ENCODE measurements at places on chromosomes 7 and 10.
A peak's percentile ranks its signal among the peaks of the same experiment; 100 is the strongest.

- no peak for DNase-seq
Measured at GRCh38 chr7:150962553-150963399, 15.3 kb downstream of the KCNH2 start.

DNA sequence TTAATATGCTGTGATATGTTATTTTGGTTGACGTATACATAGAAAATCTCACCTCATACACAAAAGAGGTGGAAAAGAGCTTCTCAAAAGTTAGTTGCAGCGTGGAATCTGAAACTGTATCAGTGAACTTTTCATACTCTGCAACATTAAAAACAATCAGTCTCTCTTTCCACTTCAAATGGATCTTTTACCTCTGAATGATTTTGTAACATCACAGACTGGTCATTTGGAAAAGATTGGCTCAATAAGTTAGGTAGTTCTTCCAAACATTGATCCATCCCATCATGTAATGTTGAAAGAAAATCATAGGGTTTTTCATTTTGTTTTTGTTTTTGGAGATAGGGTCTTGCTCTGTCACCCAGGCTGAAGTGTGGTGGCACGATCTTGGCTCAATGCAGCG lies 131.1 kb downstream of the AHR start:
- no peak for DNase-seq

- no peak for DNase-seq
Measured at GRCh38 chr10:101130984-101131961, at the start of gene TLX1. Gene TLX1 (plus strand): TSS chr10:101131300. CDS start chr10:101131542, 242 bp downstream.

GRCh38 chr7:2944739-2945138 lies 98.9 kb downstream of the CARD11 start:
- DNase-seq, result no peak

DNA sequence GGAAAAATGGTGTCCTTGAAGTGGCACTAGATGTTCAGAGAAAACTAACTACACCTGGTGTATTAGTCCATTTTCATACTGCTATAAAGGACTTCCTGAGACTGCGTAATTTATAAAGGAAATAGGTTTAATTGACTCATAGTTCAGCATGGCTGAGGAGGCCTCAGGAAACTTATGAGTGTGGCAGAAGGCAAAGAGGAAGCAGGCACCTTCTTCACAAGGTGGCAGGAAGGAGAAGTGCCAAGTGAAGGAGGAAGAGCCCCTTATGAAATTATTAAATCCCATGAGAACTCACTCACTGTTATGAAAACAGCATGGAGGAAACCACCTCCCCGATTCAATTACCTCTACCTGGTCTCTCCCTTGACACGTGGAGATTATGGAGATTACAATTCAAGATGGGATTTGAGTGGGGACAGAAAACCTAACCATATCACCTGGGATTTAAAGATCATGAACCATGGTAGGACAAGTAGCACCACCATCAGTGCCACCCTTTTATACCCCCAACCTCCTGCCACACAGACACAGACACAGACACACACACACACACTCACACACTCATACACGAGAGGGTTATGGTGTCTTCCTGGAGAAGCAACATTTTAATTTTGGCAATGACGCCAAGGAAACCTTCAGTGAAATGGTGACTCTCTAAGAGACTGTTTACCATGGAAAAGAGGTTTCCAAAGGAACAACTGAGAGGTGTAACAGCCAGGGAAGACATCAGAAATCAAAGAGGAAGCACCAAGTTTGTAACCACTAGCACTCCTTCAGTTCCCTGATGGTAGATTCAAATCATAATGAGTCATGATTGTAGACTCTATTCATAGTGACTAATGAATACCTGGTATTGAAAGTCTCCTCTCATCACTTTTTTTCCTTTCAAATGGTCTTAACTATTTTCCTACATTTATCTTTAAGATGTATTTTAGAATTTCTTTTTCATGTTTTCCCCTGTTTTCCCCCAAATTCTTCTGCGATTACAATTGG lies 41.8 kb upstream of the WNT16 start:
- DNase-seq, result no peak

DNA sequence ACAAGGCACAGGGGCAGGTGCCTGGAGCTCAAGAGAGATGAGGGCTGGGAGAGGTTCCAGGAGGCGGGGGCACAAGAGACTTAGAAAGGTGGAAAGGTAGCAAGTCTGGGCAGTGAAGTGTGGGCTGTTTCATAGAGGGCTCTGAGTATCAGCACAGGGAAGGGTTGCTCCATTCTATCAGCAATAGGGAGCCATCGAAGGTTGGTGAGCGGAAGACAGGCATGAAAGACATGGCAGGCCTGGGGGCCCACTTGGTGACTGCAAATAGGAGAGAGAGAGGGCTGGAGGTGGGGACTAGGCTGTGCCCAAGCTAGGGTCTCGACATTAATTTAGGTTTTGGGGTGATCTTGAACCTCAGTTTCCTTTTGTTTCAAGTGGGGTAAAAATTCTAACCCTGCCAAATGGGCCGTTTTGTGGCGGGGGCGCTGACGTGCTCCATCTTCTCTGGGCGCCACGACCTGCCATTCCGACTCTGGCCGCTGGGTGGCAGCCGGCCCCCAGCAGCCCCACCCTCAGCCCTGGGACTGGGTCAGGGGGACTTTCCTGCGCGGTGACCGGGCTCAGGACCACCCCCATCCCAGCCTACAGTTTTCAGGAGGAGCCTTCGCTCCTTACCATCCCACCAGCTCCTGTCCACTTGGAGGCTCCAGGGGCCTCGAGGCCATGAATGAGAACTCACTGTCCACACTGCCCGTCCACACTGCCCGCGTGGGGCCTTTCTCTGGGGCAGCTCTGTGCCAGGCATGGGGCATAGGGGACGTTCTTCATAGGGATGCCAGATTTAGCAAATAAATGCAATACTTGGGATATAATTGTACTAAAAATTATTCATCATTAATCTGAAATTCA lies 37.2 kb upstream of the PCBD1 start:
- DNase-seq, result peak; percentile 36

DNA sequence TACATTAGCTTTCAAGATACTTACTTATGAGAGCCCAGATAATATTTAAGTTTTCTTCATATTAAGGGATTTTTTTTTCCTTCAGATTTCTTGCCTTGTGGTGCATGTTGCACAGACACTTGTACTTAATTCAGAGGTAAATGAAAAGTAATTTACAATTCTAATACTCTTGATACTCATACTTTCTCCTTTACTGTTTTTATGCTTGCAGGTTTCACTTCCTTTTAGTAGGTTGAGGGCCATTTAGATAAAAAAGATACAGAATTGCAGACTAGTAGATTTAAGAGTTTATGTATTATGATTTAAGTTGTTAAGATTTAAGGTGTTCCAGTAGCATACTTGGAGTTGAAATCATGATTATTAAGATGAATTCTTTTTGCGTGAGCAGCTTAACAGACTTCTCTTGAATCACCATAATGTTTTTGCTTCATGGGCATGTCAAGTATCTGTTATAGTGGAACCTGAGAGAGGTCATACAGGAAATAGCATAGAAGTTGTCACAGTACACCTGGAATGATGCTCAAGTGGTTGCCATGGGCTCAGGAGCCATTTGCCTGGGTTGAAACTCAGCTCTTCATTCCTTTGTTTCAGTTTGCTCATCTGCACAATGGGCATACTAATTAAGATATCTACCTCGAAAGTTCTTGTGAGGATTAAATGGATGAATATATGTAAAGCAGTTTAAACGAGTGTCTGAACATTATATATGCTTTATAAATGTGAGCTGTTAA lies 174.8 kb upstream of the PRPS1L1 start:
- no peak for DNase-seq

- DNase-seq, result no peak
Measured at GRCh38 chr7:137873524-137873923, 26.8 kb upstream of the DGKI start.

GRCh38 chr10:92573091-92573797 lies 649 bp downstream of the IDE start:
- no peak for DNase-seq

DNA sequence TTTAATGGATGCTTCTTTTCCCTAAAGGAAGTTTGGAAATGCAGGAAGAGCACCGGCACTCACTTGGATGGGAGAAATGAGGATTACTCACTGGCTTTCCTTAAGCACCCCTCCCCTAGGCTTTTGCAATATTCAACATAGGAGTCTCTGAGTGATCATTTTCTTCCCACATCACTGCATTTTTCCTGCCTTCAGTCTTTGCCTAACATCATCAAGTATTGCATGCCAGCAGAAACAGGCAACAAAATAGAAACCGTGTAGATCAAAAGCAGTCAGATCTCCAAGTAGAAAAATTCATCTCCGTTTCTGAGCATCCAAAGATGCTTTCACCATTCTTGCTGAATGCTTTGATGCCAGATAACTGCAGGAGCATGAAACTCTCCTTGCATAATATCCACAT lies 119.9 kb downstream of the ADCYAP1R1 start:
- no peak for DNase-seq

DNA sequence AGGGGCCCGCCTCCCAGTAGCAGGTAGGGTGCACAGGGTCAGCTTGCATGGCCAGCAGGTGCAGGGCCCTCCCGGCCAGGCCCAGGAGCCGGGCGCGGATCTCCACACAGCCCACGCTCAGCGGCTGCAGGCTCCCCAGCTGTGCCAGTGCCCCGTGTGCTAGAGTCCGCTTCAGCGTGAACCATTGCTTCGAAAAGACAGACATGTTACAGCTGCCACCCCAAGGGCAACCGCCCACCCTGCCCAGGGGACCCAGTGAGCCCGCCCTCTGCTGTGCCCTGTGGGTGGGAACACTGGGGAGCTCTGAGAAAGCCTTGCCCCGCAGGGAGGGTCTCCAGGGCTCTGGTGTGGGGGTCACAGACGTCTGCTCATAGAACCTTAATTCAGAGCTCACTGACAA lies 64.3 kb upstream of the NKX6-2 start:
- peak; percentile 46 for DNase-seq
